ENCODE measurements at places on chromosomes 2 and 18.

GRCh38 chr2:117785740-117786139 is 28.8 kb upstream of the DDX18 start:
- peak; percentile 66 for DNase-seq

GRCh38 chr2:212709280-212709679 is 170.7 kb upstream of the ERBB4 start:
- DNase-seq = no peak

DNA sequence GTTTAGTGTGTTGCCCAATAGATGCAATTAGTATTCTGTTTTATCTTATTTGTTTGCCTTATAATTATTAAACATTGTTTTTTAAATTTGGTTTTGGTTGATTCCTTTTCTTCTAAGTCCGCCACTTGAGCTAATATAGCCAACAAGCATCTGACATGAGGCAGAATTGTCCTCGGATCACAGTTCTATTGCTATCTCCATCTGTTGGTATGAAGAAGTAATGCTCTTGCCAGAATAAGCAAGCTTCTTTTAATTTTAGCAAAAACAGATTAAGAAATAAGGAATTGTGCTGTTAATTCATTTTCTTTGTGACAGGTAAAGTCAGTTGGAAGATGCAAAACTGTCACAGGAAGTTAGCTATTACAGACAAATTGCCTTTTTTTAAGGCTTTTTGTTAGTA is 54.3 kb downstream of the R3HDM1 start:
- DNase-seq = no peak

GRCh38 chr2:1438972-1439371 is 25.7 kb downstream of the TPO start:
- no peak for DNase-seq

GRCh38 chr2:226660526-226660925 is 139.1 kb downstream of the IRS1 start:
- DNase-seq = no peak

DNA sequence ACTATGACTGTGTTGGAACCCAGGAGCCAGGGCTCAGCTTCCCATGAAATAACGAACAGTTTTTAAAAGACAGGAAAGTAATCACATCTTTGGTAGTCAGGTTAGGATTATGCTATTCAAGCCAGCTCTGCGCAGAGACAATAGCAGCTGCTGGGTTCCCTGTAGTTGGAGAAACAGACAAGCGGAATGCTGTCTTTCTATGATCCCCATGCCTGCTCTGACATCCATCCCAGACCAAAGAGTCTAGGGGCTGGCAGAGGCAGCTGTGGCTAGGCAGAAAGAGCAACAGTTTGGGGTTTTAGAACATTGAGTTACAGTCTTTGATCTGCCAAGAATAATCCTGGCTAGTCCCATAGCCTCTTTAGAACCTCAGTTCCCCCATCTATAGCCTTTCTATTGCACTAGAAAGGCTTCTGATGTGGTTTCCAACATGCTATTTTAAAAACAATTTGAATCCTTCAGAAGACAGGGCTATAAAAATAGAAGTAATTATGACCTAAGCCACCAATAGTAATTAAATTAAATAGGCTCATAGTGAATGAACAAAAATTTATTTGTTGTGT is 146.8 kb downstream of the MTX2 start:
- no peak for DNase-seq

DNA sequence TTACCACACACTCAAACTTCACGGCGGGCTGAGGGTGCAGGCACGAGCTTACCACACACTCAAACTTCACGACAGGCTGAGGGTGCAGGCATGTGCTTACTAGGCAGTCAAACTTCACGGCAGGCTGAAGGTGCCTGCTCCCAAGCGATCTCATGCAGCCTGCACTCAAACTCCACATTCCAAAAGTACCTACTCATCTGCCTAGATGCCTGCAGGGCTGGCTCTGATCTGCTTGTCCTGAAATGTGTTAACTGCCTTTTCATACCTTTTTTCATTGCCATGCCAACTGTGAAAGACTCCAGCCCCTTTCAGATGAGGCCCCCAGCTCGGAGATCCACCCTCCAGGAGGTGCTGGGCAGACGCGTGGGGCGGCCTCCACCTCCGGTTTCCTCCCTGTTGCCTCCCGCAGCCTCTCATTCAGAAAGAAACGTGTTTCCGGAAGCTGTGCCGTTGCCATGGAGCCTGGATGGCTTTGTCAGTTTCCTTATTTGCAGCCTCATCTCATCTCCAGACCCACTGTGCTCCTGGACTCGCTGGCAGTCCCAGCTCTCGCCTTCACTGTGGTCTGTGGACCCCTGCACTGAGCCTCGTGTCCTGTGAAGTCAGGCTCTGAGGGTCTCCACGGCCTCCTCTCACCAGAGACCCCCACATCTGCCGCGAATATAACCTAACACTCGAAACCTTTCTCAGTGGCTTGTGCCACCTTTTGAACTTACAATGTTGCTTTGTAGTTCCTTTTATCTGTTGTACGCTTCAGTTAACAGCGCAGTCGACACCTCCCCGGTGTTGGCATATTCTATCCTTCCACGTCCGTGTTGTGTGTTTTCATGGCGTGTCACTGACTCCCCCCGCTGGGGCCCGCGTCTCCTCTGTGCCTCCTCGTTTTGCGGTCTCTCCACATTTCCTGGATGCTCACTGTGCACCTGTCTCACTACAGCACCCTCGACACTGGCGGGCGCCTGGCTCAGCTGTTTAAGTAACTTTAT is 106.1 kb upstream of the ALKAL2 start:
- peak; percentile 73 for DNase-seq

DNA sequence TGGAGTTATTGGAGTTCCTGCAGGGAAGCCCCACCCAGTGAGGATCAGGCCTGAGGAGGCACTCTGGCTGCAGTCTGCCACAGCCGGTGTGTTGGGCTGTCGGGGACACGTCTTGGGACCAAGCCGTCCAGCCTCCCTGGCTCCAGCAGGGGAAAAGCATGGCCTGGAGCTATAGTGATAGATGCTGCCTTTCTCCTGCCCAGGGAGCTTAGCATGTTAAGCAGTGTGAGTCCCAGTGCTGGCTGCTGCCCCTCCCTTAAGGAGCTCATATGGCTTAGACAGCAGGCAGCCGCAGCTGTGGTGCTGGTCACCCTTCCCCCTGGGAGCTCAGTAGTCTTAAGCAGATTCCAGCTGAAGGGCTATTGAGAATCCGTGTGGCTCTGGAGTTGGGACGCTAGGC is 78.9 kb downstream of the CERS6 start:
- no peak for DNase-seq

DNA sequence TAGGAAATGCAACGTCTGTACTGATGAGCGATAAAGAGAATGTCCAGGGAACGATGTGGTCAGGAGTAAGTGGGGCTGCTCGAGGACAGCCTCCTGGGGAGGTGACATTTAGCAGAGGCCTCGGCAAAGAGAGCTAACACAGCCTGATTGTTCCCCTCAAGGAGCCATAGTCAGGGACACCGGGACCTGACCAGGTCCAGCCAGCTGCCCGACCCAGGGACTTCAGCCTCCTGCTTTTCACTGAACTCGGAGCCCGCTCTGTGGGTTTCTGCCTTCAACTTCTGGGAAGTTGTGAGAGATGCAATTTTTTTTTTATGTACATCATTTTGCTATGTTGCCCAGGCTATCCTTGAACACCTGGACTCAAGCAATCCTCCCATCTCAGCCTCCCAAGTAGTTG is 10.1 kb downstream of the NEU2 start:
- DNase-seq = no peak

DNA sequence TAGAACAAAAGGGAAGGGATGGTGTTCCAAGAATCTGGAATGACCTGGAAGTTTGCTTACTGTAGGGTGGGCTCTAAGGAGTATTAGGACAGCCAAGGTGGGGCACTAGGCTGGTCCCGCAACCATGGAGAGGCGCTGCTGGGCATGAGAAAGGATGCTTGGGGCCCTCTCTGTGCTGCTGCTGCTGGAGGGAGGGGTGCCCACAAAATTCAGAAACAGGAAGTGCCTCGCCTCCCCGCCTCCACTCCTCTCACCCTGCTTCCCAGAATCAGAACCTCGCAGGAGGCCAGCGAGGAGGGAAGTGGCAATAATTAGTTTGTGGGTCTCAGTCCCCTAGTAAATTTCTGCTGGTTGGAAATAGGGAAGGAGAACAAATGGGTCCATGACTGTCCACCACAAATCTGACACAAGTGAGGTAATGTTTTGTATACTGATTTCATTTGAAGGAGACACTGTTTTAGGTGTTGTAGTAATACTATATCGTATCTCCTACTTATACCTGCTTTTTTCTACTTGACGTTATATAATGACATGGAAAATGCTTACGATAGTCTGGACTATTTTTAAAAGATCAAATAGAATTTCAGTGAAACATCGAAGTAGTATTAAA is 7.9 kb upstream of the PDCL3 start:
- DNase-seq = no peak
